HCT116 (cell line): ENCODE measurements at places on chromosomes 11 and 22.

- H3K27me3 ChIP-seq = no peaks in the 10 kb centered on the region
- peak overlapping the region; percentile 66 for H3K4me3 ChIP-seq
- H3K36me3 ChIP-seq = peaks cover 3% of the 10 kb centered on the region
- no peak for DNase-seq
- H3K27ac ChIP-seq = peak overlapping the region; percentile 88; the same call in 1 of the 2 replicates
These were observed 1.7 kb upstream of the EIF4ENIF1 start for GRCh38 chr22:31491218-31491962.

DNA sequence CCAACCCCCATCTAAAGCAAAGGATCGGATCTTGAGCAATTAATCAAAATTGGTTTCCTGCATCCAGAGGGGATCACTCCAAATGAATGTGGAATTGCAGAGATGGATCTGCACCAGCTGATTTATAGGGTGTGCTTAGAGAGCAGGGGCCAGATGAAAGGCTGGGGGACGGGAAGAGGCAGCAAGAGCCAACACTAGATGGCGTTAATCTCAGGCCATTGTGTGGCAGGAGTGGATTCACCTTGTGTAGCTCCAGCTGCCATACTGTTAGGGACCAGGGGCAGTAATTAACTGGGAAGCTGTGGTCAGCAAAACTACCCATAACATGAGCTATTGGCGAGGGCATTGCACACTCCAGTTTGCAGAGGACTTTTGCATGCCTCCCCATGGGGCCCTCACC lies 35.6 kb downstream of the SERPINH1 start:
- peaks cover 6% of the 10 kb centered on the region; the same call in 1 of the 2 replicates for H3K27me3 ChIP-seq
- no peak overlapping the region for H3K4me3 ChIP-seq

- no peaks in the 10 kb centered on the region for H3K27me3 ChIP-seq
- no peak overlapping the region for H3K4me3 ChIP-seq
- no peaks in the 10 kb centered on the region for H3K36me3 ChIP-seq
- H3K27ac ChIP-seq = no peak overlapping the region
- no peak for DNase-seq
These were observed 130.3 kb upstream of the CARD18 start for GRCh38 chr11:105269862-105270261.

GRCh38 chr11:86916330-86916729 lies 38.9 kb downstream of the FZD4 start:
- peak overlapping the region; percentile 21; the same call in 1 of the 2 replicates for H3K27ac ChIP-seq
- no peaks in the 10 kb centered on the region for H3K27me3 ChIP-seq
- H3K4me1 ChIP-seq = peaks cover 20% of the 10 kb centered on the region
- peak overlapping the region; percentile 8; the same call in 1 of the 2 replicates for H3K4me3 ChIP-seq
- DNase-seq = peak; percentile 10

DNA sequence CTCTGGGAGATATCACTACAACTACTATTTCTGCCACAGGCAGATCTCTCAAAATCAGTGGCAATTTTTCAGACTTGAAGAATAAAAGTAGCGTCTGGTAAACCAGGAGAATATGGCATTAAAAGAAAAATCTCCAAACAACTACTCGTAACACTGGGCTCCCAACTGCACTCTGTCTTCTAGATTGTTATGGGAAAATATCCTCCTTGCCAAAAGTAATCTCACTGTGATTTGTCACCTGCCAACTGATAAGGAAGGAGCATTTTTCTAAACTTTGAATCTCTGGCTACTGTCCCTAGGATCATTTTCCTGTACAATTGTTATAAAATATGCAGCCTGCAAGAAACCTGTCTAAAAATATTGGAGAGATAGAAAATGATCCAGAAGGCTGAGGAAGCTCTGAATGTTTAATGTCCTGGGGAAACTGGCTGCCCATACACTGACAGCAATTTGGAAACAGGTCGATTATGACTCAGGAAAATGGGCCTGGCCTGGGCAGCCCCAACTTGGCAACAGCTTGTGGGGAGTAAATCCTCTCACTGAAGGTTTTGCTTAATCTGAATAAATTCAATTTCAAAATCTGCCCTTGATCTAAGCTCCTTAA lies 90.5 kb upstream of the DBX1 start:
- no peak for DNase-seq
- H3K4me1 ChIP-seq = no peaks in the 10 kb centered on the region
- no peak overlapping the region for H3K27ac ChIP-seq
- no peak overlapping the region for H3K4me3 ChIP-seq
- peaks cover 80% of the 10 kb centered on the region for H3K27me3 ChIP-seq

DNA sequence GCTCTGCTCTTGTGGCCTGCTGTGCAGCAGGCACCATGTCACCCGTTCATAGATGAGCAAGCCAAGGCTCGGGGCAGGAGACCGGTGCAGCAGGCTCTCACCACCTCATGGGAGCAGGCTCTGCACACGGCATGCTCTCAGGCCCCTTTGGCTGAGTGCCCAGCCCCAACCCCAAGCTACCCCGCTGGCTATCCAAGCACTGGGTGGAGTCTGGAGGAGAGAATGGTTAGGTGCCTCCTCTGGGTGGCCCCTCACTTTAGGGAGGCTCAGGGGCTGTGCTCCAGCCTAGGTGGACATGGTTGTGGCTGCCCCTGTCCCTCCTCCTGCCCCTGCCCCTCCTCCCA lies 199.9 kb downstream of the IGLL1 start:
- no peaks in the 10 kb centered on the region for H3K4me1 ChIP-seq
- DNase-seq = no peak
- no peak overlapping the region for H3K27ac ChIP-seq
- no peak overlapping the region for H3K4me3 ChIP-seq

DNA sequence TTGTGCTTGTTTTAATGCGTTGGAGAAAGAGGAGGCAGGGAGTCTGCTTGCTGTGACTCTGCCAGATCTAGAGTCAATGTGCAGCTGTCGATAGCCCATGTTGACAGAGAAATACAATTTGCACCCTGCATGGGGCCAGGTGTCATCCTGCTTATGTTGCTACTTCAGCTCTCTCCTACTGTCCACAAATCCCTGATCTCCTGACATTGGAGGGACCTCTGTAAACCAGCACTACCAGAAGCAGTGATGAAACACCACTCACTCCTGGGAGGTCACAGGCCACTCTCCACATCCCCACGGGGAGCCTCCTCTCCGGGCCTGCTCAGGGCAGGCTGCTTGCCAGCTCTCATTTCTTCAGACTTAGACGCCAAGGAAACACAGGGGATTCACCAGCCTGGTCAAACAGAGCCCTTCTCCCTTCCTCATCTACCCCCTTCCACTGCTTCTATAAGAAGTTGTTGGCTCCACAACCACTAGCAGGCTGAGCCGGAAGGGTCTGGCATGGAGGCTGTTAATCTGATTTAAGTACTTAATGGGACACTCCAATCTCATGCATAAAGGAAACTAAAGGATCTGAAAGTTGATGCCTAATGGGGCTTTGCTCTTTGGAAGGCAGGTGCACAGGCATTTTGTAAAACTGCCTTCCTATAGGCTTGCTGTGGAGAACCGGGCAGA lies 29.9 kb upstream of the CSNK2A3 start:
- H3K36me3 ChIP-seq = no peaks in the 10 kb centered on the region
- no peak overlapping the region for H3K27ac ChIP-seq
- no peaks in the 10 kb centered on the region for H3K4me1 ChIP-seq

DNA sequence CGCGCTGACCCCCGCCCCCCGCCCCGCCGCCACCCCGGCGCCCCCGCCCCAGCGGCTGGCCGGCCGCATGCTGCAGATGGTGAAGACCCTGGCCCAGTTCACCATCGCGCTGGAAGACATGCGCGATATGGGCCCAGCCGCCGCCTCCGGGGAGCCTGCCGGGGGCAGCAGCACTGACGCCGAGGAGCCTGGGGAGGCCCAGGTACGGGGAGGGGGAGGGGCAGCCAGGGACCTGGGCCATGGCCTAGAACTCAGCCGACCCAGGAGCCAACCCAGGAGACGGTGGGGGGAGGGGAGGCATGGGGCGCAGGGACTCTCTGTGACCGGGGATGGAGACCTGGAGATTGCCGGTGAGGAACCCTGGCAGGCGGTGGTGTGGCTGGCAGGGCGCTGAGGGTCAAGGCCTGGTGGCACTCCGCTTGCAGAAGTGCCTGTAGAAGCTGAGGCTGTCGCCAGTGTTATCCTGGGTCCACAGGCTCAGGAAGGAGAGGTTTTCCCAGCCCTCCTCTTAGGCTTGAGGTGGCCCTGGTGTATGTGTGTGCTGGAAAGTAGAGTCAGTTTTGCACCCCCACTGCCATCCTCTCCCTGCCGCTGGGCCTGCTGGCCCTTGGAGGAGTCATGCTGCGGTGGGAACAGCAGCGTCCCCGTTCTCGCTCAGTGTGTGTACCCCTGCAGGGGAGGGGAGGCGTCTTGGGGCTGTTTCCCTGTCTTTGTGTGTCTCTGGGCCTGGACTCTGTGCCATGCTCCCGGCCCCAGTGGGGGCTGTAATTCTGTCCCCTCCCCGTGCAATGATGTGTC lies 32.9 kb upstream of the RELT start:
- DNase-seq = no peak
- H3K4me3 ChIP-seq = no peak overlapping the region
- no peaks in the 10 kb centered on the region for H3K4me1 ChIP-seq
- no peaks in the 10 kb centered on the region for H3K36me3 ChIP-seq
- no peaks in the 10 kb centered on the region for H3K27me3 ChIP-seq
- H3K27ac ChIP-seq = no peak overlapping the region

GRCh38 chr11:12392672-12393071 lies 15.3 kb downstream of the PARVA start:
- H3K27ac ChIP-seq = no peak overlapping the region
- no peaks in the 10 kb centered on the region for H3K36me3 ChIP-seq
- H3K4me1 ChIP-seq = no peaks in the 10 kb centered on the region
- H3K27me3 ChIP-seq = no peaks in the 10 kb centered on the region
- no peak overlapping the region for H3K4me3 ChIP-seq

DNA sequence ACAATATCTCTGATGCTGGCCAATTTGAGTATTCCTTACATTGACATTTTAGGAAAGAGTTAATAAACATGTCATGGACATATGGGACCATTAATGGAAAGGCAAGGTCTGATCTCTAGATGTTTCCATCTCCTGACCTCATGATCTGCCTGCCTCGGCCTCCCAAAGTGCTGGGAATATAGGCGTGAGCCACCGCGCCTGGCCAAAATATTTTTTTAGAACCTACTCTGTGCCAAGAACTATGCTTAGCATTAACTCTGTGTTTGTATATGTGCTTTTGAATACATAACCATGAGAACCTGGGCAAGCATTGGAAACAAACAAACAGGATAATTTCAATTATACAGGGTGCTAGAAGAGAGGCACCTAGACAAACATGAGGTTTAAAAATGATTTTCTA lies 123.2 kb downstream of the ATG16L2 start:
- H3K4me3 ChIP-seq = no peak overlapping the region
- no peaks in the 10 kb centered on the region for H3K27me3 ChIP-seq
- H3K4me1 ChIP-seq = no peaks in the 10 kb centered on the region
- no peak overlapping the region for H3K27ac ChIP-seq

DNA sequence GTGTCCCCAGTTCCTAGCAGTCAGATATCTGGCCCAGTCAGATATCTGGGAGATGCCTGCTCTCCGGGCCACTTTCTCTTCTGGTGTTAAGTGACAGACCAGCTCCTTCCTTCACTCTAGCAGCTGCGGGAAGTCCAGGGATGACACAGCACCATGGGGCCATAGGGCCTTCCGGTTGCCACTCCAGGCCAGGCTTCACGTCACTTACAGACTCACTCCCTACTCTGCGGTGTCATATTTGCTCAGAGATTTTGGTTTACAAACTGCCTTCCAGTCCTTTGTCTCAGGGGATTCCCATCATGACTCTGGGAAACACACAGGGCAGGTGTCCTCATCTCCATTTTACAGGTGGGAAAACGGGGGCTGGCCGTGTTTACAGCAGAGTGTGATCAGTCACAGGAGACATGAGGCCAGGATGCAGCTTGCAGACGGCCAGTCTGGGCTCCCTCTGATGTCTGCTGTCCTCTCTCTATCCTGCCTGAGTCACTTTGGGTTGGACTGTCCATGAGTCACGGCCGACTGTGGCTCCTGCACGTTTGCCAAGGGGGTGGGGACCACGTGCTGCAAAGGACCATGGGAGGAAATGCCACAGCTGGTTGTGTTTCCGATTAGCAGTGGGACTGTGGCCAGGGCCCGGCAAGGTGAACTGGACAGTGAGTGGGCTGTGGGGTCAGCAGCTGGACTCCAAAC lies 8.2 kb upstream of the TBC1D22A start:
- peak overlapping the region; percentile 88 for H3K27ac ChIP-seq
- H3K4me1 ChIP-seq = peaks cover 16% of the 10 kb centered on the region
- peak; percentile 90 for DNase-seq
- H3K4me3 ChIP-seq = peak overlapping the region; percentile 31
- no peaks in the 10 kb centered on the region for H3K27me3 ChIP-seq

GRCh38 chr11:28442131-28442530 lies 333.9 kb downstream of the METTL15 start:
- no peak overlapping the region for H3K27ac ChIP-seq
- no peaks in the 10 kb centered on the region for H3K36me3 ChIP-seq

DNA sequence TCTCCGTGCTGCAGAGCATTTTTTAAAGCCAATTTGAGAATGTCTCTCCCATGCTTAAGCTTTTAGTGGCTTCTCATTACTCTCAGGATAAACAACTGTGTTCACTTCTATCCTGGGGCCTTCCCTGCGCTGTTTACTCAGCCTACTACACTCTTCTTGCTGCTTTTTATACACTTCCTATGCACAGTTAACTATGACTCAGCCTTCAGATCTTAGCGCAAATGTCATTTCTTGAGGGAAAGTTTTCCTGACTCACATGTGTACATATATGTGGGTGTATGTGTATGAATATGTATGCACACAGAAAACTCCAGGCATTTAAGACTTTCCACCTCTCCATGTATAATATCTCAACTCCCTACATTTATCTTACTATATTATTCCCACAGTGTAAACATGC lies 9.8 kb downstream of the THAP12 start:
- H3K27me3 ChIP-seq = no peaks in the 10 kb centered on the region
- H3K4me1 ChIP-seq = peaks cover 12% of the 10 kb centered on the region
- peak; percentile 28 for DNase-seq
- H3K27ac ChIP-seq = no peak overlapping the region
- no peak overlapping the region for H3K4me3 ChIP-seq

GRCh38 chr11:36280531-36280930 lies 8.7 kb downstream of the COMMD9 start:
- no peak overlapping the region for H3K4me3 ChIP-seq
- no peak for DNase-seq
- H3K27ac ChIP-seq = no peak overlapping the region
- H3K4me1 ChIP-seq = no peaks in the 10 kb centered on the region

DNA sequence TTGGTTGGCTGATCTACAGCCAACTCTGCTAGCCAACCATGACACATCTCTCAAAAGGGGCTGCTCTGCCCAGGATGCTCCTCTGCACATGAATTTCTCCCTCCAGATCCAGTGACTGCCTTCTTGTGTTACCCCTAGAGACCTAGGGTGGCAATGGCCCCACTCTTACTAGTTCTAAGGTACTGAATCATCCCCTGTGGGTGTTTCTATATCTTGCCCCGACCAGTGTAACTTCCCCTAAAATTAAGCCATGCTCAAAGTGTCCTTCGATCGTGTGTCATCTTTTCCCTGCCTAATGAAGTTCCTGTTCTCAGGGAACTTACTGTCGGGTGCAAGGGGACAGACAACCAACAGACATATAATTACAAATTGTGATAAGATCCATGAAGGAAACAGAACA lies 113.3 kb downstream of the FAM76B start:
- DNase-seq = no peak
- H3K27ac ChIP-seq = no peak overlapping the region
- no peak overlapping the region for H3K4me3 ChIP-seq
- no peaks in the 10 kb centered on the region for H3K36me3 ChIP-seq
